Stimulated activated CD4-positive, alpha-beta T cell treated with anti-CD3 and anti-CD28 coated beads, Interleukin-4, amount 100 ng/mL, for 4 hours (primary cell): ENCODE measurements at places on chromosomes 2 and 18.
A peak's percentile ranks its signal among the peaks of the same experiment; 100 is the strongest.

DNA sequence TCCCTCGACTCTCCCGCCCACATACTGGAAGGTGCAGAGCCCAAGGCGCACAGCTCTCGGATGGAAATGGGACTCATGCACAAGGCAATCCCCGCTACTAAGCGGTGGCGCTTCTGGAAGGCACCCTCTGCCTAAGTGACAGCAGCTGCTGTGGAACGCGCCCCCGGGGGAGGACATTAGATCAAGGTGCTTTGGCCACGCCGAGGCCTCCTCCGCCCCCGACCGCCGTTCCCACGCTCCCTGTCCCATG, 202 bp downstream of the MCEE start:
- DNase-seq, result no peak

DNA sequence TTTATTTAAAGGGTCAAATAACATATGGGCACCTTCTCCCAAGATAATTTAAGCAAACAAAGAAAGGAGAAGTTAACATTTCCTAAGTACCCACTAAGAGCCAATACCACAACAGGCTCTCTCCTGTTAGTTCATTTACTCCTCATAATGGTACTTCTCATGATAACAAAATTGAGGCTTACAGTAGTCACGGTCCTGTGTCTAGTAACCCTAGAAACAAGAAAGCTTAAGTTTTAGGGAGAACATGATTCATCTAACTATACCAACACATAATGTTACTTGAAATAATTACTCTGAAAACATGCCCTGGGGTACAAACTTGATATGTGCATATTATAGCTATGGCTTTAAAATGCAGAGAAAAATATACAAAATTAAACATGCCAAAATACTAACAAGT, 19.8 kb downstream of the IWS1 start:
- no peak for DNase-seq

GRCh38 chr2:119421741-119422140, 9.9 kb upstream of the TMEM37 start:
- no peak for DNase-seq

- DNase-seq, result no peak
Measured at GRCh38 chr2:169265591-169265990, 96.7 kb downstream of the LRP2 start.

- DNase-seq, result no peak
Measured at GRCh38 chr2:46695283-46695682, 215.9 kb downstream of the TMEM247 start.

GRCh38 chr2:68000170-68000825, 62.5 kb downstream of the C1D start:
- no peak for DNase-seq

- DNase-seq, result peak; percentile 62
Measured at GRCh38 chr2:121699421-121700333, 37.0 kb downstream of the NIFK start.

DNA sequence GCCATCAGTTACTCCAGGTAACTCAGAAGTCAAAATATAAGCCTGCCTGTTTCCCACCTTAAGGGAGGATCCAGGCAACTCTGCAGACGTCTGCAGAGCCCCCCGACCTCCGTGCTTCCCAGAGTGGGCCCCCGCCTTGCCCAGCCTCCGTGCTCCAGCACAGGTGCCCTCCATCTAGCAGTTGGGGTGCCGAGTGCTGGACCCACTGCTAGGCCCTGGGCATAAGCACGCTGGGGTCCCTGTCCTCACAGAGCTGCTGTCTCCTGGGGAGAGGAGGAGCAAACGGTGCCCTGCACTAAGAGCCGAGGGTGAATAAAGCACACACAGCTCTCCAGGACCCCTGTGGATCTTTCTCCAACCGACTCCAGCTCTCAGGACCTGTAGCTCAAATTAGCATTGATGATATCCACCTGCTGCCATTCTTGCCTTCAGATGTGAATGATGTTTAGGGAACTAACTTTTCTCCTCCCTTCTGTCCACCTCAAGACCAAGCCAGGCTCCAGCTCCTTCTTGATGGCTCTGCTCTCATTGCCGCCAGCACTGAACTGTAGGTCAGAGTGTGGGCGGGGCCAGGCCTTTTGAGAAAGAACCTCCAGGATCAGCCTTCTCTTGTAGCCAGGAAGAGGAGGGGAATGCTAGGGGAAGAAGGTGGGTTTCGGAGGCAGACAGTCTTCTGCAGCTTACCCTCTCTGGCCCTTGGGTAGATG, 121.2 kb downstream of the SMAD7 start:
- no peak for DNase-seq

GRCh38 chr2:144707736-144708326, 187.9 kb upstream of the ZEB2 start:
- DNase-seq, result no peak

- no peak for DNase-seq
Measured at GRCh38 chr18:56248610-56249235, 389.7 kb downstream of the TXNL1 start.

DNA sequence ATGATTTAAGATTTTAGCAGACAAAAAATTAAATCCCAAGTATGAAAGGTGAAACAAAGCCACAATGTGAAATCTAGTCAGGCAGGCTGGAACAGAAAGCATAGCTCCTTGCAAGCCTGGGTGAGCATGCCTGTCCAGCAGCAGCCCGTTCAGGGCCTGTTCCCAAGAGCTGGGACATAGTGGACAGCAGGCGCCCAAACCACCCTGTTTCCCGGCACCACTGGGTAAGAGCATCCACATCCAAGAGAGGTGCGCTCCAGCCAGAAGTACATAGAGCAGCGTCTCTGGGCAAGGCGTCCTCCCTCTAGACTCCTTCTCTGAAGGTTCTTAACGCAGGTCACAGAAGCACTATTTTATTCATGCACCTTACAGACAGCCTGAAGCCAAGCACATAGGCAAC, 80.8 kb downstream of the DNER start:
- DNase-seq, result no peak

DNA sequence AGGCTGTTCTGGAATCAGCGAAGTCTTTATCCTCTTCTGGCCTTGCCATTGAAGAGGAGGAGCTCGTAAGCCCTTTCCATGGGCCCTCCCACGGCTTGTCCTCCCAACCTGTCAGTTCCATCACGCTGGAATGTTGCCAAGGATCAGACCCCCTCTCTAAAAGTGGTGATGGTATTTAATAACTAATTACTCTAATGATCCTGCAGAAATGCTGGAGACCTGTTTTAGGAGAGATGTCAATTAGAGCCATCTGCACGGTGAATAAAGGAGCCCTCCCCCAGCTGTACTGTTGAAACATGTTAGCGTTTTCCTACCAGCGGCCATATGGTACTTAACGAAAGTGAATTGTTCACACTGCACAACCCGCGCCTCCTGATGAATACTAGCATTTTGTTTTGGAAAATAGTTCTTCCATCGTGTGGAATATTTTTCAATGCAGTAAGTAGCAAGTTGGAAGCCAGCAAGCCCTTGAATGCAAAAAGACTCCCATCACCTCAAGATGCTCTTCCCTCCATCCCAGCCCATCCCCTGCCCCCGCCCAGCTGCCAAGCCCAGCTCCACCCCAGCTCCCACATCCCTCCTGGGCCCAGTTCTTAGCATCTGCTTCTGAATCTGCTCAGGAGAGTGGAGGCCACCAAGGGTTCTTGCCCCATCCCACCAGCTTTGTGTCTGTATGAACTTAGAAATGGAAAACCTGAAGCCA, 145.4 kb downstream of the KLHL29 start:
- no peak for DNase-seq

- no peak for DNase-seq
Measured at GRCh38 chr2:72036173-72036545, 111.5 kb downstream of the CYP26B1 start.

GRCh38 chr2:114160263-114160981, 270.5 kb downstream of the ACTR3 start:
- DNase-seq, result no peak

- DNase-seq, result no peak
Measured at GRCh38 chr2:200042944-200043343, 87.6 kb downstream of the MAIP1 start.

- peak; percentile 17 for DNase-seq
Measured at GRCh38 chr2:203534621-203535077, 452 bp downstream of the RAPH1 start.

GRCh38 chr18:9824474-9824832, 61.3 kb upstream of the TXNDC2 start:
- no peak for DNase-seq

- DNase-seq, result no peak
Measured at GRCh38 chr2:71725836-71726235, 272.5 kb downstream of the DYSF start.

GRCh38 chr2:71952572-71953188, 195.0 kb downstream of the CYP26B1 start:
- DNase-seq, result no peak

DNA sequence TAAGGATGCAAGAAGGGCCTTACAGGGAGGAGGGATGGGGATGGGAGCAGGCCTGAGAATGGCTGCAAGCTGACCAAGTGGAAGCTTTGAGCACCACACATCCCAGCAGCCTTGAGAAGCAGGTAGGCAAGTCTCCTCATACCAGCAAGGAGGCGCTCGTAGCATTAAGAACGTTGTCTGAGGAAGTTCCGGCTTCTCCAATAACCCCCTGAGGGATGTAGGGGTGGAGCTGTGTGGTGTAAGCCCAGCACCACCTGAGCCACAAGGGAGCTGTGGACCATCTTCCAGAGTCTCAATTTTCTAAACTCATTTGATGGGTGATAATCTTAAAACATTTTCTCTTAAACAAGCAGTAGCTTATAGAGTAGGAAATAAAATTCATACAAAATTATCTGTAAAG, 50.6 kb downstream of the ST3GAL5 start:
- no peak for DNase-seq

DNA sequence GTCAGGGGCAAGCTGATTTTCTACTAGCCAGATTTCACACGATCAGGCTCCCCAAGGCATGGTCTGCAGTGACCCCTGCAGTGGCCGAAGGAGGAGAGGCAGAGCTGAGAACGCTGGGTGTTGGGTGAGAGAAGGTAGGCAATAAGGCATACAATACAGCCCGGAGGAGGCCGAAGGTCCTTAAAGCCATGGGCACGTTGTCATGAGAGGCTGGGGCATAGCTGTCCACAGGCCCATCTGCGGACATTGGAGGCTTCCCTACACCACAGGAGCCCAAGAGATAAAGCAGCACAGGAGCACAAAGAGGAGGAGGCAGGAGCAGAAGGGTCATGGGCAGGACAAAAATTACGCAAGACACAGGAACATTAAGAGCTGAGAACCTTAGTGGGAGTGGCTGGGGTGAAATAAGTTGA, 16.7 kb upstream of the BZW1 start:
- DNase-seq, result no peak

DNA sequence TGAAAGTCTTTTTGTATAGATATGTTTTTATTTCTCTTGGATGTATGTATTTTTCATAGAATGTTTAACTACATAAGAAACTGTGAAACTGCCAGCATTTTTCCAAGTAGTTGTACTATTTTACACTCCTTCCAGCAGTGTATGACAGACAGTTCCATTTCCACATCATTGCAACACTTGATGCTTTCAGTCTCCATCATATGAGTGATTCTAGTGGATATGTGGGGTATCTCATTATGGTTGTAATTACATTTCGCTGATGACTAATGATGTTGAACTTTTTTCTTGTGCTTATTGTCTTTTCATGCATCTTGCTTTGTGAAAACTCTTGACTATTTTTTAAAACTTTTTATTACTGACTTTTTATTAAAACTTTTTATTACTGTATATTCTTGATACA, 101.4 kb downstream of the ARHGAP28 start:
- DNase-seq, result no peak

GRCh38 chr2:143263066-143263625, 133.9 kb downstream of the ARHGAP15 start:
- no peak for DNase-seq

DNA sequence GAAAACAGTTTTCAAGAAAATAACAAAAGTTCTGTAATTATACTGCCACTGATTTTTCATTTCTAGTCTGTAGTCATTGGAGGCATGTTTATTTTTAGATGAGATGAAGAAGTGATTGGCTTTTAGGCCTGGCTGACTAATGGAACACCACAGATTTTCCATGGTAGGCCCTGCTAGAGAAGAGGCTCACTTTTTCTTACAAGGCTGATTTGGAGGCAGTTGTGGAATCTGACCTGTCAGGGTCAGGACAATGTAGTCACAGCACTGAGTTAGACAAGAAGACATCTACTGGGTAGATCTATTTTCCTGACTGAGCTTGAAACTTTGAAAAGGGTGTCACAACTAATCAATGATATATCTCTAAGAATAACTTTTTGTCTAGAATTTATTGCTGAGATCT, 43.9 kb downstream of the KDM3A start:
- DNase-seq, result no peak

DNA sequence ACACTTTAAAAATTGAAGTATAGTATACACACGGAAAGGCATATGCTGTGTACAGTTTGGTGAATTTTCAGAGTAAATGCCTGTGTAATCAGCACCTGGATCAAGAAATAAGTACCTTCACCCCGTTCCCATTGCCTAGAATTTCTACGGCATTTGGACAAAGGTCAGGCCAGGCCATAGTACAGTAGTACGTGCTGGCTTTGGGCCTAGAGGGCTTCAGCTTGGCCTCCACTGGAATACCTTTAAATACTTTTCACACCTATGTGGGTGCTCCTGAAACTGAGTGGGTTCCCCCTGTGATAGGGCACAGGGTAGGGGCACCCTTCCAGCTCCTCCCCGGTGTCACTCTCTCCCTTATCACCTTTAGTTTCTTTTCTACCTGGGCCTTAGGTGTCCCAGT, 26.5 kb downstream of the TET3 start:
- DNase-seq, result no peak

GRCh38 chr18:48728204-48728833, 189.5 kb downstream of the CTIF start:
- DNase-seq, result no peak

DNA sequence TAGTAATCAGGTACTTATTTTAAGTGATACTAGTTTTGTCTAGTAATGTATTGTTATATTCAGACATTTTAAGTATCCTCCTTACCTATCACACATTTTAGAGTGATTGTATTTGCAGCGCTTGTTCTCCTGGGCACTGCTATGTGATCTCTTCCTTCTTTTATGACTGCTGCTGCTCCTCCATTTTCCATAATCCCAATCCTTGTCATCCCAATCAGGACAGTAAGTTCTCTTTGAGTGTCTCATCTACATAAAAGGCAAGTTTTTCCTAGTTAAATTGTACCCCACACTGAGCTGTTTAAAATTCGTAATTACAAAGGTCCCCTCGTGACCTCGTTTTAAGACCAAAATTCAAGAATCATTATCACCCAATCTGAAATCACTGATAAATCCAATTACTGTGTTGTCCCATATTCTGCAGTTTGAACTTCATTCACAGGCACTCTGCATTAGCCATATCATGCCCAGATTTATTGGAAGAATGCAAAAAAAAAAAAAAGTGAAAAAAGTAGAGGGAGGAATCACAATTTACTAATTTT, 2.8 kb downstream of the CLK1 start:
- DNase-seq, result no peak

- DNase-seq, result no peak
Measured at GRCh38 chr2:65416945-65417344, 15.5 kb downstream of the SPRED2 start.
